ENCODE measurements at places on chromosomes 7 and 10.

GRCh38 chr10:80081801-80082750, 3.6 kb downstream of the TMEM254 start:
- no peak for DNase-seq

- no peak for DNase-seq
Measured at GRCh38 chr10:112911206-112911605, 38.8 kb upstream of the TCF7L2 start.

DNA sequence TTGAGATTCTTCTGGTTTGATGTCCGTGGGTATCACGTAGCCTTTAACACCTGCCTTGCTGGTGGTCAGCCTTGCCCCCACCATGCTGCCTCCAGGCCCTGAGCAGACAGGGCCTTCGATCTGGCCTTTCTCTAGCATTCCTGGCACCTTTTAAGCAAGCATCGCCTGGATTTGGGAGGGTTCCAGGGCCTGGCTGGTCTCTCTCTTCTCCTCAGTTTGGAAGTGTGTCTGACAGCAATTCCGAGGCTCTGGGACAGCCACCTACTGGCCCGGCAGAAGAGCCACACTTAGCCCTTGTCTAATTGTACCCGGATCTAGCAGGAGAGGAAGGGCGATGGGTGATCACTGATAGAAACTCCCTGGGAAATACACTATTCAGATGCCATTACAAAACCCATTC, 441.3 kb upstream of the MKI67 start:
- no peak for DNase-seq

DNA sequence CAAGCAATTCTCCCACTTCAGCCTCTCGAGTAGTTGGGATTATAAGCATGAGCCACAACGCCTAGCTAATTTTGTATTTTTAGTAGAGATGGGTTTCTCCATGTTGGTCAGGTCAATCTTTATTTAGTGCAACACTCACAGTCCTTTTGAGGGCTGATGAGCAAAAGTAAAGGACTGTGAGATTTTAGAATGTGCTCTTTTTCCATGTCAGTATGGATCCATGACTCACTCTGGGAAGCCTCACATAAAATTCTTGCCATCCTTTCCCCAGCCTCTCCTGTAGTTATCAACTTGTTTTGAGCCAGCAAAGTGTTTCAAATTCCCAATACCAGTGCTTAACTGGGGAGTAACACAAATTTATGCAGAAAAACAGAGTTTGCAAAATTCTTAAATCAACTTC, 135.8 kb upstream of the CXCL12 start:
- DNase-seq = no peak

- DNase-seq = peak; percentile 99
Measured at GRCh38 chr7:12607134-12607533, 36.6 kb downstream of the SCIN start.

DNA sequence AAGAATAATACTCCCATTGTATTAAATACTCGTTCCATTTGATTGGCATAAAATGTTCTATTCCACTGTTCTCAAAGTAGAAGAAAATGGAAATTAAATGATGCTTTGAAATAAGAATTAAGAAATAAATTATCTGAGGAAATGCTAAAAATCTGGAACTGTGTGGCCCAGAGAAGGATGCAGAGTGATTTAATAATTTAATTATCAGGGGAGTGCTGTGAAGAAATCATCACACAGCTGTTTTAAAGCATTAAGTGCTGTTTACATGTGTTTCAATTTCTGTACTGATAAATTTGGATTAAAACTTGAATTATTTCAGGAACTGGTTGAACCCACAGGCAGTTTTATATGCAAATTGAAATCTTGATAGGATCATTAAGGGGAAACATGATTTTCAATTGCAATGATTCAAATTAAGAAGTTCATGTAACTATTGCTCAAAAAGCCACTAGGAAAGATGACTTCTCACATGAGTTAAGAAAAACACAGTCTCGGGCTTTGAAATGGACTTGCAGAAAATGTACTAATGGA, 56.3 kb downstream of the COL28A1 start:
- DNase-seq = no peak
